Effector CD4-positive, alpha-beta T cell (primary cell): ENCODE measurements at places on chromosomes 7 and 10.

DNA sequence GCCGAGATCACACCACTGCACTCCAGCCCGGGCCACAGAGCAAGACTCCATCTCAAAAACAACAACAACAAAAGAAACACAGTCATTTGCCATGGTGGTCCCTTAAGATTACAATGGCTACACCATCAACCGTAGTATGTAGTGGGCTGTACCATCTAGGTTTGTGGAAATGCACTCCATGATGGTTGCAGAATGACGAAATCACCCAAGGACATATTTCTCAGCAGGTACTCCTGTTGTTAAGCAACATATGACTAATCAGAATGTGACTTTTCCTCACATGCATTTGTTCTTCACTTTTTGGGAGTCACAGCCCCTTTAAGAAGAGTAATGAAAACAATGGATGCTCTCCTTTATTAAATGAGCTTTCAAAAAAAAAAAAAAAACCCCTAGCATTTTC lies 11.0 kb downstream of the SVIL start:
- no peak for DNase-seq

DNA sequence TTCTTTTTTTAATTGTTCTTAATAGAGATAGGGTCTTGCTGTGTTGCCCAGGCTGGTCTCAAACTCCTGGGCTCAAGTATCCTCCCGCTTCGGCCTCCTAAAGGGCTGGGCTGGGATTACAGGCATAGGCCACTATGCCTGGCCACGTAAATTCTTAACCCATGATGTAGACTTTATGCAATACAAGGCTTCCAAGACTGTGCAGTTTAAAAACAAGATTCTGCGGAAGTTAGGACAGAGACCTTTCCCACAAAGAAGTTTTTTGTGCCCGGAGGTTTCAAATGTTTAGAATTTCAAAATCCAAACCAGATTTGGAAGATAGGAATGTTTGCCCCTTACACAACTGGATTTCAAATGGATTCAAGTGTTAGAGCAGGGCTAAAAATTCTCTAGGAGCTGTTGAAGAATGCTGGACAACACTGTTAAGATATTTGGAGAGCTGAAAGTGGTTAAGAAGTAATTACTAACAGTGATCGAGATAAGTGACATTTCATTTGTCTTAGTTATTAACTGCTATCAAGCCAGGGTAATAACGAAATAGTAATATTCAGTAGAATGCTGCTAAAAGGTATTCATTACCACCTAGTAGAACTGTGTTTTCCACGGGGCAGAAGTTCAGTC lies 7.4 kb downstream of the APBB1IP start:
- no peak for DNase-seq

- no peak for DNase-seq
These were observed 108.9 kb upstream of the PDCD4 start for GRCh38 chr10:110762849-110763211.

DNA sequence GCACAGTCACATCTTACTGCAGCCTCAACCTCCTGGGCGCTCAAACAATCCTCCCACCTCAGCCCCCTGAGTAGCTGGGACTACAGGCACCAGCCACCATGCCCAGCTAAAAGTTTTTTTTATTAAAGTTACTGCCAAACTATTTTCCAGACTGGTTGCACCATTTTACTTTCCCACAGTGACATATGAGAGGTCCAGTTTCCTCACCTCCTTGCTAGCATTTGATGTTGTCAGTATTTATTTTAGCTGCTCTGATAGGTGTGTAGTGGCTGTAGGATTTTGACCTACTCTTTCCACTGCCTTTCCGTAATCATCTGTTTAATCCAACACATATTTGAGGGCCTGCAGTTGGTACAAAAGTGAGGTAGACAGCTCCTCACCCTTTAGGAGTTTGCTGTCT lies 5.4 kb upstream of the UBE3C start:
- DNase-seq: no peak

DNA sequence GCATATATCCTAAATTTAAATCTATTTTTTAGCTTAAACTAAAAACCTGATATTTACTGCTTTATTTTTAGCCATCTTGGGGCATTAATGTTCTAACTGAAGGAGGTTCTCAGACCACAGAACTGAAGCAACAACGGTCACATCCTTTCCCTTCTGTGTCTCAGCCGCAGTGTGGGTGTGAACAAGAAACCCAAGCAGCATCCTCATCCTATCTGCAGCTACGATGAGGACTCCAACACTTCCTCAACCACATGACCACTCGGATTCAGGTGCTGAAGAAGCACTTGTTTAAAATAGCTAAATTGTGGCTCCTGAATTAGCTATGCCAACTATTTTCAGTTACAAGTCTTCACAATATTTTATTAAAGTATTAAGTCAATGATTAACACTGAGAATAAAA lies 5.3 kb downstream of the ESYT2 start:
- DNase-seq: peak; percentile 56
